Stimulated activated CD8-positive, alpha-beta memory T cell treated with anti-CD3 and anti-CD28 coated beads, Interleukin-4, amount 100 ng/mL, for 24 hours (primary cell): ENCODE measurements at places on chromosomes 2 and 18.

GRCh38 chr18:7038330-7038851 is 79.2 kb downstream of the LAMA1 start:
- DNase-seq = no peak

DNA sequence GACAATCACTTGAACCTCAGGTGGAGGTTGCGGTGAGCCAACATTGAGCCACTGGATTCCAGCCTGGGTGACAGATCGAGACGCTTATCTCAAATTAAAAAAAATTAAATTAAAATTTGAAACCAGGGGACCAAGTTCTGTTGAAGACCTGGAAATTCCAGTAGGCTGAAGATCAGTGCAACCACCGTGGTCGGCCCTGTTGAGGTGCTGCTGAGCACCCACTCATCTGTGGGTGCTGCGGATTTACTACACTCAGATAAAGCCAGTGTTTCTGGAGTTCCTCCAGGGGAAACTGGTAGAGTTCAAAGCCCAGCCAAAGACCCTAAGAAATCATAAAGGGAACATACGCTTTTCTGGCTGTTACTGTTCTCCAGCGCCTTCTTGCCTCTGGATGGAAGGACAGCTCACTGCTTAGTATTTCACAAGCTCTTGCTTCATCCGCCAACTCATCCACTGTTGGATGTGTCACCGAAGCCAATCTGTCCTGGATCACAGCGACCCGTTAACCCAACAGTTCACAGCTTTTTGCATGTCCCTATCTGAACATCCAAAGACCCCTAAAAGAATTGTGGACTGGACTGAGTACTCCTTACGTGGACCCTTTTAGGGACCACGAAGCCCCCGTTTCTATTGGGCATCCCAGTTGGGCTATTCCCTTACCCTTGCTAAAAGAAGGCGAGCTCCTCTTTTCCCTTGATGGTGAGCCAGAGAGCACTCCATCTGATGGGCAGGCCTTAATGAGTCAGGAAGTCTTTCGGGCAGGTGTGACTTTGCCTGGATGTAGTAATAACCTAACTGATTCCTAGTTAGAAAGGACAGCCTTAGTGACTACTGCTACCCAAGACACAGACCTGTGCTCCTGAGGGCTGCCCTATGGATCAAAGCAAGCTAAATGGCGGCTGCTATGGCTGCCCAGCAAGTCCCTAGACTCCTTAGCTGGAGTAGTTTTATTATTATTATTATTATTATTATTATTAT is 6.0 kb upstream of the ALPP start:
- DNase-seq = no peak

DNA sequence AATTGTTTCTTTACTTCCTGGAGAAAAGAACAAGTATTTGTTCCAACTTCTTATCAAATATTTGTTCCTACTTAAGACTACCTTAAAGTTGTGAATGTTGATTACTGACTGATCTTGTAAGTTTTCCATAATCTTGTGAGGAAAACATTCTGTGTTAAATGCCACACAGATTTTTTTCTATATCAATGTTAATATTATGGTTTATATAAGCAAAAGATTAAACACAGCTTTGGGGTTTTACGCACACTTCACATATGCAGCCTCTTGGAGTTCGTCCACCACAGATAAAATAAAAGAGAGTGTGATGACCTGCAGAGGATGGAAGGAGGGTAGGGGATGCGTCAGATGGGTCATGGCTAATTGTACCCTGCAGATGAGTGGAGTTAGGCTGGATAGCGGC is 780.0 kb upstream of the SALL3 start:
- no peak for DNase-seq

- DNase-seq = no peak
Measured at GRCh38 chr2:69585855-69586555, 57.5 kb downstream of the AAK1 start.

GRCh38 chr2:110216199-110216598 is 3.9 kb upstream of the MTLN start:
- DNase-seq = no peak

GRCh38 chr2:229154381-229154780 is 116.7 kb downstream of the PID1 start:
- DNase-seq = no peak

DNA sequence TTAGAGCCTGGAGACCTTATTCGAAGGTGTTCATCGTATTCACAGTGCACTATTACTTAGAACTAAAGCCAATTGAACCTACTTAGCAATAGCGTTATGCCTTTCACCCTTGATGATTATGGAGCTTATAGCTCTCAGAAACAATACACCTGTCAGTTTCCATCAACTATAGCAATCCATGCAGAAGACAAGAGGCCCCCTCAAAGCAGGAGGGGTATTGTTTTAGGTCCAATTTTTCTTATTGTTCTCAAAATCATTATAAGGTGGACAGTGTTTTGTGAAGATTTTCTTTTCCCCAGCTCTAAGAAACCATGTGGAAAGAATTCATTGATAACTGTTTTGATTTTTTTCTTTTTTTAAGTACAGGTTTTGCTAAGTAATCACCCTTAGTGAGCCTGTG is 135.5 kb downstream of the MEIS1 start:
- DNase-seq = no peak

DNA sequence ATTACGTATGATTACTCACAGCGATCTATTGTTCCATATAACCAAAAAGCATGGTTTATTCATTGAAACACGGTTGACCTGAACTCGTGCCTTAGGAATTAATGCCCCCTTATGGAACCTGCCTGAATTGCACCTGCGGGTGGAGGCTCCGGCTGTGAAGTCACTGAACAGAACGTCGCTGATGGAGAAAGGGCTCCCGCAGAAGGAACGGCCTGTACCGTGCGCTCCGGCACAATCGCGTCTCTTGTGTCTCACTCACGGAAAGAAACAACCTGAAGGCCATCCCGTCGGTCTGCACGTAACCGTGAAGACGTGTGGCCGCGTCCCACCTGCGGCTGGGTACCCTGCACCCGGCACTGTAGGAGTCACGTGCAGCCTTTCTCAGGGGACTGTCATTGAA is 133.1 kb downstream of the NFATC1 start:
- DNase-seq = peak; percentile 58

- DNase-seq = no peak
Measured at GRCh38 chr18:32761231-32761630, 11.6 kb downstream of the KLHL14 start.

DNA sequence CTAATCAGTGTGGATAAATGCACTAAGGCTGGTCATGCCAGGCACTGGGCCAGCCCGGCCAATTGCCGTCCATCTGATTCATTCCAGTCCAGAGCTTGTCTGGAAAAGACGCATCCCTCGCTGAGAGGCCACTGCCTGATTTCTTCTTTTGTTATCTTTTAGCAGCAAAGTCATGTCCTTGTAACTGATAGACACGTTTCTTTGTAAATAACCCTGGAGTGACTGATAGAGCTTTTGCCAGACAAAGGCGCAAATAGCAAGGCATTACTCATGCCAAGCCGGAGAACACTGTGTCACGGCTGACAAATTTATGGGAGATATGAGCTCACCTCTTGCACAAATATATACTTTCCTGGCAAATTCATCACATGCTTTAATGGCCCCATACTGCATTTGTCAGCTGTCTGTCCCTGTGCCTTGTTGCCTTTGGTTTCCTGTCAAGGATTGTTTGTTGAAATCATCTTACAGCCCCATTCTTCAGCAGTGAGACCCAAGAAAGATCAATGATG is 164.4 kb downstream of the ETAA1 start:
- no peak for DNase-seq

GRCh38 chr2:26692279-26692896 is at the start of gene KCNK3:
Gene KCNK3 (plus strand): TSS chr2:26692722. CDS start chr2:26692876, 154 bp downstream.
- DNase-seq = peak; percentile 12

- DNase-seq = no peak
Measured at GRCh38 chr18:666177-666576, 8.7 kb downstream of the TYMS start.

DNA sequence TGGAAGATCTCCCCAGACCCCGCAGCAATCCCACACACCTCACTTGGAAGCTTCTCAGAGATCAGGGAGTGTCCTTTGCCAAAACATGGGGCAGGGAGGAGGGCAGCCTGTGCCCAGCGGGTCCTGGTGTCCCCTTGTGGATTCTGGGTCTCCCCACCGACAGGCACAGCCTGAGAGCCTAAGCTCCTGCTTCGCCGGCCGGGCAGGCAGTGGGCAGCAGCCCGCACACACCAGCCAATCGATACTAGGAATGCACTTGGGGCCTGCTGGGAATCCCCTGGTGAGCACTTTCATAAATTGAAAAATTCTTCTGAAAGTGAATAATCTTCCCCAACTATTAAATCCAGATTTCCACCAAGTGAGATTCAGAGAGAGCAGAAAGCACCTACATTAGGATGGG is 246.0 kb downstream of the ATAD2B start:
- DNase-seq = no peak

DNA sequence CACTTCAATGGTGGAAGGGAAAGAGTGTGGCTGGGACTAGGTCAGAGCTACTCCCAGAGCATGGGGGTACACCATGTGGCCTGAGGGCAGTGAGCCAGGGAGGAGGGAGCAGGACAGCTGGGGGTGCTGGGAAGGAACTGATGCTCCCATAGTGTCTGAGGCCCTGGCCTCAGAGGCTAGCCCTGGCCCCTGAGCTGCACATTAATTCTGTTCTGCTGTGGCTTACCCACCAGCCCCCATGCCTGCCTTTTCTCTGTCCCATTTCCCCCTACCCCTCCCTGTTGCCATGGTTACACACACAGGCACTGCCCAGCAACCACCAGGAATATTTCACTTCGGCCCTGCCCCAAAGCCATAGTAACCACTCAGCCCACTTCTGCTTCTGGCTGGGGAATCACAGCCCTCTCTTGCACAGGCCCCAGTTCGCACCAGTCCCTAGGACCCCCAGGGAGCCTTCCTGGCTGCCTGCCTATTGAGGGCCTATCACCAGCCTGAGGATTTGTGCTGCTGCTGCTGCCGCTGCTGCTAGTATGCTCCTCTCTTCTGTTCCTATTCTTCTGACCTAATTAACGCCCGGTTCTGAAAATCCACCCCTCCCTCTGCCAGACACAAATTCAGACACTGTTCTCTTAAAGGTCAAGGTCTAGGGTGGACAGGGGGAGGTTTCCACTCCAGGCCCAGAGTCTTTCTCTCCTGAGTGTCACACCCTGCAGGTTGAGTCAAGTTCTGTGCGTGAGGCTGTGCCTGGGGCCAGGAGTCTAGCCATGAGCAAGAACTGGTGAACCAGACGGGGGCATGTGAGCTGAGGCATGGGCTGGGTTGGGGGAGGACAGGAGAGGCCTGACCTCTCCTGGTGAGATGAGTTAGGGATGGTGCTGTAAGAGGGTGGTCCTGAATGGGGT is 87.1 kb upstream of the MCFD2 start:
- DNase-seq = no peak

DNA sequence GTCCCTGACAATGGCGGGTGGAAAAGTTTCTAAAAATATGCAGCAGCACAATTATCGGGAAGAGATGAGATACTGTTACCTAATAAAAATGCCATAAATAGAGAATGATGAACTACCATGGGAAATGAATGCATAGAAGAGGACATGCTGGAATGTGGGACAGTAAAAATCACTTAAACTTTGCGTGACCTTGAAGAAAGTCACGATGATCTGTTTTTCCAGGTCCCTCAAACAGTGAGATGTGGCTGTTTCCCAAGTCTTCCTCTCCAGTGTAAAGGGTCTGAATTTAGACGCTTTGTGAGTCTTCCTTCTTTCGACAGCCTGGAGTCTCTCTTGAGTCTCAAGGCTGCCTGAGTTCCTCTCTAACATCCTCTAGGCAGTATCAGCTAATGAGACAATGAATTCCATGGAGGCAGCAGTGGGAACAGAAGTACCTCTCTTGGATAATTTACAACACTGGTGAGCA is 1.4 kb downstream of the CLUL1 start:
- no peak for DNase-seq

DNA sequence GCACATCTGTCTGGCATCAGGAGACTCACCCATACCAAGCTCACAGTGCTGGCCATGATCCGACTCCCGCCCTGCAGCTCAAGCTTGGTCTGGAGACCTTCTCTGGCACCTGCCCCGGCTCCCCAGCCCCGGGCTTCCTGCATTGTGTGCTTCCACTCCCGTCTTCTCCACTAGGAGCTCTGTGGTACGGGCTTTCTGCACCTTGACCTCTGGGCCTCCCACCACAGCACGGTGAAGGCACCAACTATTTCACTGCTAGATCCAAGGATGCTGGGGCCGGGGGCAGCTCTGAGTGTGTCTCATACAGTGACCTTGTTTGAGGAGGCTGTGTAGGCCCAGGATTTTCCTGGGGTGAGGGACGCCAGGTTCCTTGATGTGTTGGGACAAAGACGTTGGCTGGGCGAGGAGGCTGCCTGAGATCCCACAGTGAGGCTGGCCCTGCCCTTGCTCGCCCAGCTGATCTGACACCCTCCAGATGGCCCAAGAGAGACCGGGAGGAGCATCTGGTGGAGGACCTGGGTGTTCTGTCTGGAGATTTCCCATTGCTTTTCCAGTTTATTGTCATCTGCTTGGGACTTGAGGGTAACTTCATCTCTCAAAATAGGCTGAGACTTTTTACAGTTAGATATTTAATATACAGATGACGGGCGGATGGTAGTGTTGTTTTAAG is 64.0 kb downstream of the HPCAL1 start:
- no peak for DNase-seq
